ENCODE measurements at places on chromosomes 5 and 9.

DNA sequence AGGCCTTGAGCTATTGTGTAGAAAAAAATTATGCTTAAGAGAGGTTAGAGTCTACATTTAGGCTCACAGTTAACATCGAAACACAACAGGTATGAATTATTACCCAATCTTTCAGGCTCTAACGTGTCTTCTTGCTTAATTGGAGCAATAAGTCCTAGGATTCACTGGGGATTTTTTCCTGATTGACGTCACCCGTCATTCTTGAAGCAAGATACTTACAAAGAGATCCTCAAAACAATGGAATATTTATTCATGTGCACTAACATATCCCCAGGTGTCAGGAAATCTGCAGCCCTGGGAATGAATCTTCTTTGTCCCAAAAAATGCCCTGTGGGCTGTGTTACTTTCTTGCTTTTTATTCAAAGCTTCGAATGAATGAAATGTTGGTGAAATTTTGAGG, 413.5 kb downstream of the NFIB start:
- no peak for DNase-seq

- DNase-seq = peak; percentile 48
These were observed 13.4 kb upstream of the TNIP1 start for GRCh38 chr5:151094030-151094851.

DNA sequence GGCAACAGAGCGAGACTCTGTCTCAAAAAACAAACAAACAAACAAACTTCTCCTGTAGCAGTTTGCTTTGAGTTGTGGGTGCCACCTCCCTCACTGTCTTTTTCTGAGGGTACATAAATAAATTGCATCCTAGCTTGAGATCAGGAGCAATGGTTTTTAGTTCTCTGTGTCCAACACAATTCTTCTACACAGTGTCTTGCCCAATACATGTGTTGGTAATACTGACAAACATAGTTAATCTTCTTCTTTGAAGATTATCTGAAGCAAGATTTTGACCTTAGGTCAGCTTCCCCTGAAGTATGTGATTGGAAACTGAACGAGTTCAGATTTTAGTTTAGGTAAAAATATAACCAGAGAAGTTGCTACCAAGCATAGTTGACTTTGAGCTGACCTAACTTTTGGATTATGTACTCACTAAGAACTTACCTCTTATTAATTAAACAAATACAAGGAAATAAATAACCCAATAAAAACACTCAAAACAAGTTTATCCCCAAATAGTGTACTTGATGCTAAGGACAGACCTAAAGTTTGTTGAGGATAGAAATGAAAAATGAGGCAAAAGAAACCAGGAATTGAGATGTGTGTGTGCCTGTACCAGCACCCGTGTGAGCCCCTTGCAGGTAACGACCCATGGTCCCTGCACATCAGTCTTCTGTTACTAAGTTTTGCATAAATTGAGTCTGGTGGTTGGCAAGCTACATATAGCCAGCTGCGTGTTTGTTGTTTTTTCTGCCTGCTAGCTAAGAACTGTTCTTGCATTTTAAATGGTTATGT, 16.2 kb downstream of the TJP2 start:
- DNase-seq = no peak

DNA sequence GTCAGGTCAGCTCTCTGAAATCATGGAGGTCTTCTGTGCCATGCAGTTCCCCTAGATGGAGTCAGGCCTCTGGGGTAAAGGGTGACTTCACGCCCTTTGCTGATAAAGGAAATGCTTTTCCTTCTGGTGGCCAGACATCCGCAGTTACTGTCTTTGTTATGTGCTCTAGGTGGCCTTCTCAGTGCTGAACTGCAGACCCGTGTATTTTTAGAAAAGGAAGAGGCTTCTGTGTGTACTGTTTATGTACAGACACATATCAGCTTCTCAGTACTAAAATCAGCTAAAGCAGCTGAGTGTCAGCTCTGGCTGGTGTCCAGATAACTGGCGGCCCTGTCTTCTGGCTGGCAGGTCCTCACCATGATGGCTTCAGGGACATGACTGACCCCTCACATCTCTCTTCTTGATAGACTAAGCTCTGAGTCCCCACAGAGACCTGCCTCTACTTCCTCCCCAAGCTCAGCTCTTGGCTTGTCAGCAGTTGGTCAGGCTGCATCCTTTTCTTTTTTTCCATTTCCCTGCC, 75.3 kb downstream of the ARHGAP26 start:
- DNase-seq = no peak

DNA sequence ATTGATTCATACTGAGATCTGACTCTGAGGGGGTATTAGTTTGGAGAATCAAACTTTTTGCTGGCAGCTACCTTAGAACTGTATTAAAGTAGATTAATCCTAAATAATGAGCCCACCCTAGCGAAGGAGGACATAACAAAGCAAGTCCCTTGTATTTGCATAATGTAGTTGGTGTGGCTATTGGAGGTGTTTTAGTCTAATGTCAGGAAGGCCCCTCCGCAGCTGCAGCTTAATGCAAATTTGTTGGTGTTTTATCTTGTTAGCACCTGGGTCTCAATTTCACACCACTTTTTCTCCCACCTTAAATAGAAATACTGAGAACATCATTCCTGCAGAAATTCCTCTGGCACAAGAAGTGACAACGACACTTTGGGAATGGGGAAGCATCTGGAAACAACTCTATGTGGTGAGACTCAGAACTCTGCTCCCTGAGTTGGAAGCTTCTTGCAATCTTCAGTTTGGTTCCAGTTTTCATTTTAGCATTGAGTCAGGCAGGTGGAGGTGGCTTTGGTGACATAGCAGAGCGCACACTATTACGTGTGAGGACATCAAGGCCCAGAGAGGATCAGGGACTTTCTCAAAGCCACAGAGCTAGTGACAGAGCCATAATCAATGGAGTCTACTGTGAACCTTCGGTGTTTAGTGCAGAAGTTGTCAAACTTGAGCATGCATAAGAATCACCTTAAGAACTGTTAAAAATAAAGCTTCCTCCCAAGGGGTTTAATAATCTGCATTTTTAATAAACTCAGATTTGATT, 33.9 kb downstream of the DOCK2 start:
- DNase-seq = no peak

DNA sequence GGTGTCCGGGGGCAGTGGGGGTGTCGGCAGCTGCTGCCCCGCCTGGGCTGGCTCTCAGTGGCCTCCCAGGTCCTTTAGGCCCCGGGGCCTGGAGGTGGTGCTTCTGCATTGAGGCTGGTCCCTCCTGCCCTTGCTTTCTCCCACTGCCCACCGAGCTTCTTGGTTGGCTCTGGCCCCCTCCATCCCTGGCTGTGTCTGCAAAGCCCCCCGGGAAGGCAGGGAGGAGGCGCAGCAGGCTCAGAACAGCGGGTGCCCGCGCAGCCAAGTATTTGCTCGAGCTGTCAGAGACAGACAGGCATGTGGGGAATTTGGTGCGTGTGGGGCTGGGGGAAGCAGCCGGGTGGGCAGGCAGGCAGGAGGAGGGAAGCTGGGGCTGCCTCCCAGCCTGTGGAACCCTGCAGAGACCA, 11.5 kb downstream of the CXXC5 start:
- no peak for DNase-seq

DNA sequence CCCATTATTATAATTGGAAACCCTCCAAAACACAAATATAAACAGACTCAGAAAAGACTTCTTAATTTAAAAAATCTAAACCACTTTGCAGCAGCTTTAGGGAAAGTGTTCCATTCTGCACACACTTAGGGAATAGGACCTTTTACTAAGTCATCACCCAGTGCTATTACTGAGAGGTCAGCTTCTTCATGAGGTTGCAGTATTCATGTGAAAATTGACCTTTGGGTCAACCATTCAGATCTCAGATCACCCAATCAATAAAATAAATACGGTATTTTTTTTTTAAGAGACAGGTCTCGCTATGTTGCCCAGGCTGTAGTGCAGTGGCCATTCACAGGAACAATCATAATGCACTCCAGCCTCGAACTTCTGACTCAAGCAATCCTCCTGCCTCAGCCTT, 21.8 kb downstream of the NR6A1 start:
- DNase-seq = no peak

GRCh38 chr5:52134013-52134650, 653.6 kb upstream of the ITGA1 start:
- no peak for DNase-seq

DNA sequence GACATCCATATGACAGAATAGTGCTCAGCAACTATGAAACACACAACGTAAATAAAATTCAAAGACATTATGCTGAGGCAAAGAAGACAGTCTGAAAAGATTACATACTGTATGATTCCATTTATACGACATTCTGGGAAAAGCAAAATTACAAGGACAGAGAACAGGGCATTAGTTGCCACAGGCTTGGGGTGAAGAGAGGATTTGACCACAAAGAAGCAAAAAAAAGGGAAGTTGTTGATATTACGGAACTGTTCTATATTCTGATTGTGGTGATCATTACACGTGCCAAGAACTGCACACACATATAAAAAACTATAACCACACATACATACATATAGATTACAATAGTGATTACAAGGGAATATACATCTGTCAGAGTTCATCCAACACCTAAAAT, 24.1 kb downstream of the CDK5RAP2 start:
- DNase-seq = no peak

- no peak for DNase-seq
These were observed 41.7 kb downstream of the ACTL7B start for GRCh38 chr9:108813951-108814601.

- DNase-seq = no peak
These were observed 8.9 kb upstream of the SPATA31E1 start for GRCh38 chr9:87873607-87874303.

DNA sequence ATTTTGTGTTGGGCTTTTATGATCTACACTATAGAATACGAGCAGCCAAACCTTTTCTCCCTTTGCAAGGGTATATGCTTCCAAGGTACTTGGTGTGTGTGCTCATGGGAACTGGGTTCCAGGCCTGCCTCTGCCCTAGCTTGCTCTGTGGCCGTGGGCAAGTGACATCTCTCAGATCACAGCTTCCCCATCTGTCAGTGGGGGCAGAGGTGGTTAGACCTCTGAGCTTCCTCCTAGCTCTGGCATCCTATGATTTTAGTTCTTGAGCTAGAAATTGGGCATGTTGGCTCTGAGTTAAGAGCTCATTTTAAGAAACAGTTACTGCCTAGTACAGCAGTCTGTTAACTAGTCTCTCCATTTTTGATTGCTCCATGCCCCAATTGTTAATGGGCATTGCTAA, 12.5 kb upstream of the CCNJL start:
- no peak for DNase-seq

DNA sequence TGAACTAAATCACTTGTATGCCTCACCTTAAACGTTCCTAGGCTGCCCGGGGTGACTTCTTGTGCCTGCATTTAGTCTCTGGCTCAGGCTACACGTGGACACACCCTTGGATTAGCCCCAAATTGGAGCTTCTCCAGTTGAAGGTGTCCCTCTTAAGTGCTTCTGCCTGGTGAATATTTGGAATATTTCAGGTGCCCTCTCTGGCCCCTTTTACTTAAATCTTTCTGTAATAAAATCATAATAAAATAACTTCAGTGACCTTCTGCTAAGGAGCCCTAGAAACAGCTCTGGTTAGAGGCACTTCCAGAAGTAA, 74.3 kb upstream of the KLF9 start:
- no peak for DNase-seq

DNA sequence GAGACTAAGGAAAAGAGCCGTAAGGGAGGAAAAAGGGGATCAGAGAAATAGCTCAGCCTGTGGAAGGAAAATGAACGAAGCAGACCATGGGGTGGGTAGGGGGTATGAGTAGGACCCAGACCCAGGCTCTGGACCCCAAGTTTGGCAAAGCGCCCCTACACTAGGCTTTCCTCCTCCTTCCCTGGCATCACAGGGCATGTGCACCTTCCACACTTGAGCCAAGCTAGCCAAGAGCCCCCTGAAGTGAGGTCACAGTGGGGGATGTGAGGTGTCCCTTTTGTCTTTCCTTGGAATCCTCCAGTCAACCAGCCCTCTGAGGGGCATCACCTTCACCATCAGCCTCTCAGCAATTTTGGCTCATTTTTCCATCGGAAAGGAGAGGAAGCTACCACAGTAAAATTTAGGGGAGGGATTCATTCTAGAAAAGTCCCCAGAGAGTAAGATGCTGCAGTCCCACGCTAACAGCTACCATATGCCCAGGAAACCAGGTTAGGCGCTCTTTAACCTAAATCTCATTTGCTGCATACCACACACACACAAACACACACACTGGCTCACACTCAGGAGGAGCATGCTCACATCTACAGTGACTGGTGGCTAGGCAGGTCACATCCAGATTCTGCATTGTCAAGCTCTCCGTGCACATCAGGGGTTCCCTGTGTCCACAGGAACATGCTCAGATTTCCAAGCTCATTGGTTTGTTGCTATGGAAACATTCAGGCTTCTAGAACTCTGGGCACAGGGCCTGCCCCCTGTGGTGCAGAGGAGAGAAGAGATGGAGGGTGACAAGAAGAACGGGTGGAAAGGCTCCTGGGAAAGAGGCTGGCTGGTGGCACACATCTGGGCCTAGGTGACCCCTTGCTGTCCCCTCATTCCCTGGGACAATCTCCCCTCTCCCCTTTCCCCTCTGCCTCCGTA, 9.9 kb downstream of the REEP2 start:
- no peak for DNase-seq

GRCh38 chr5:77630114-77630680, 8.3 kb downstream of the OTP start:
- no peak for DNase-seq

DNA sequence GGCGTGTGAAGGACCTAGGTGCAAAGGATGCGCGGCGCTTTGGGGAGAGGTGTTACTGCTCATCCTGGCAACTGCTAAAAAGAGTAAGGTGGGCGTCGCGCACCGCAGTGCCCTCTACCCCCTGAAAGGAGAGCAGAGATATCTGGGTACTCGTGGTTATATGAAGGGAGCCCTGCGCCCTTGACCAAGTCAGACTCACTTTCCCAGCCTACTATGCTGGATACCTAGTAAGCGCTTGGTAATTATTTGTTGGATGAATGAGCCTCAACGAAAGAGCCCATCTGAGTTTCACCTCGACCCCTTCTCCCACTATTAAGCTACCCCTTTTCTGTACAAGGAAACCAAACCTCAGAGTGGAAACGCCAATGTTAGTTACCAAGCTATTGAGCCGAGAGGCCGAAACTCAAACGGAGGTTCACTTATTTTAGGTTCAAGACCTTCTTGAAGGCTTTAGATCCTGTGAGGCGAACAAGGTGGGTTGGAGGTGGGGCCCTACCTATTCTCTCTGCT, 8.0 kb downstream of the LHX6 start:
- no peak for DNase-seq

DNA sequence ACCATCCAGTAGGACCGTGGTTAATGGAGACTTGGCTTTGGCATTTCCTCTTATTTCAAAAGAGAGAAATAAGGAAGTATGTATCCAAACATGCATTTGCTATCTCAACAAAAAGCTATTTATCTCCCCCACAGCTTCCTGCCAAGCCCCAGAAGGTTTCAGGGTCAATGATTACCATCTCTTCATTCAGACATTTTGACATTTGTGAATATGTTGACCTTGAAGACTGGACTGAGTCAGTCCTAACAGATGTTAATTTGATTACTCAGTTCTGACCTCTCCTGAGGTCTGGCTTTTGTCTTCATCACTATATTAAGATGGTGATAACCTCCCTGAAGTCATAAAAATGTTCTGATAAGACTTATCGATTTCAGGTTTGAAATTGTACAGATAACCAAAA, 479.4 kb downstream of the AGTPBP1 start:
- no peak for DNase-seq

GRCh38 chr9:99266255-99267023, 44.4 kb downstream of the SEC61B start:
- peak; percentile 27 for DNase-seq

All from CD8-positive, alpha-beta memory T cell (primary cell).